ENCODE measurements at places on chromosomes 11 and 22.

DNA sequence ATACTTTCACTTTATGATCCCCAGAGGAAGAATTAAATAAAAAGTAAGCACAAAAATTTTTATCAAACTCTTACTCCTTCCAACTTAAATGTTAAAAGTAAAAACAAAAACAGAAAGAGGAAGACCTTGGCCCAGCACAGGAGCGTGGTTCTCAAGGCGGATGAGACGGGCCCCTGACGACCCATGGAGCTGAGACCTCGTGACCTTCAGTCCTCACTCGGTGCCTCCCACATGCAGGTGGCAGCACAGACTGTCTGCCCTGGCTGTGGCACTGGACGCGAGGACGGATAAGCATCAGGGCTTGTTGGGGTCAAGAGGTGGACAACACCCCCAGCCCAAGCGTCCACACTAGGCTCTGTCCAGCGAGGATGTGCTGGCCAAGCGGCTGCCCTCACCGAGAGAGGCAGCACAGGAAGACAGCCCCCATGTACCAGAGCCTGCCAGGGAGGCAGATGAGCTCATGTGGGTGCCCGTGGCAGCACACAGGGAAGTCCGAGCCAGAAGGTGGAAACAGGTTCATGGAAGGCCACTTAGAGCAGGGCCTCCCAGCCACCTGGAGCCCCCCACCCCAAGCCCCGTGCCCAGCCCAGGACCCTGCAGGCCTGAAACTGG lies 1389.8 kb downstream of the TBC1D22A start:
- DNase-seq: no peak

DNA sequence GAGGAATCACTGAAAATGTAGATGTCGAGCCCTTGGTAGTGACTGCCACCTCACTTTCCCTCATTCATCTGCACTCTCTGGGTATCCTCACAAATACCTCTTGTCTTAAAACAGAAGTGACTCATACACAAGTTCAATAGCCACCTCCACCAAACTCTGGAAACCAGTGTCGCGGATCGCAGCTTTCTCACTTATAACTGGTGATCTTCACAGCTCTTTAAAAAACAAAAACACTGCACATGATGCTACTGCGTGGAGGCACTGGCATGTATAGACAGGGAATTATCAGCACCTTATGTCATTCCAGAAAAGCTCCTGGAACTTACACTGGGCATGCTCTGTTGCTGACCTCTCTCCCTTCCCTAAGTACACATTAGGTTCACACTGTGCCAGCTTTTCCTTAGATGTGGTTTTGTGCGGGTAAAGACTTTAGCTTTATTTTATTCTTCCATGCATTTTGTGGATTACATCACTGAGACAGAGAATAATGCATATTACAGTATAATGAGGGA lies 425.5 kb upstream of the CADM1 start:
- no peak for DNase-seq

DNA sequence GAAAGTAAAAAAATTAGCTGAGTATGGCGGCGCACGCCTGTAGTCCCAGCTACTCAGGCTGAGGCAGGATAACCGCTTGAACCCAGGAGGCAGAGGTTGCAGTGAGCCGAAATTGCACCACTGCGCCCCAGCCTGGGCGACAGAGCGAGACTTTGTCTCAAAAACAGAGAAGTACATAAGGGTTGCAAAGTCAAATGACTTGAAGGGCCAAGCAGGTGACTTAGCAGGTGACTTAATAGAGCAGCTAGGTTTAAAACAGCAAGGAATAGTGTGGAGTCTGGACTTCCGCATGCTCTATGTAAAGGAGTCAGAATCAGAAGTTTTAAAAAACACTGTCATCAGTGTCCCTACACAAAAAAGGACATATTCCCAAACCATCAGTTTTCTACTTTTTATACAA lies 31.7 kb downstream of the EP300 start:
- DNase-seq: no peak

GRCh38 chr11:112583261-112583893 lies 322.7 kb upstream of the PLET1 start:
- no peak for DNase-seq

GRCh38 chr11:119720311-119720913 lies 8.6 kb downstream of the NECTIN1 start:
- DNase-seq: no peak

- no peak for DNase-seq
These were observed 33.9 kb downstream of the PRDM11 start for GRCh38 chr11:45180179-45180847.

GRCh38 chr11:107864591-107864990 lies 6.0 kb upstream of the SLC35F2 start:
- DNase-seq: no peak

GRCh38 chr11:83655976-83656375 lies 369.8 kb upstream of the CCDC90B start:
- no peak for DNase-seq

- no peak for DNase-seq
These were observed 239.0 kb upstream of the PDGFD start for GRCh38 chr11:104402812-104403521.

- DNase-seq: no peak
These were observed 2.0 kb upstream of the UBXN1 start for GRCh38 chr11:62680825-62681240.

- DNase-seq: no peak
These were observed 229.0 kb upstream of the ZC3H12C start for GRCh38 chr11:109864151-109864661.

GRCh38 chr11:28439403-28439802 lies 331.2 kb downstream of the METTL15 start:
- no peak for DNase-seq

GRCh38 chr22:37519268-37520195 lies at the start of gene CARD10:
TSS of gene CARD10 (minus strand) at chr22:37519415. CDS start at chr22:37519200, 215 bp downstream.
- DNase-seq: no peak

DNA sequence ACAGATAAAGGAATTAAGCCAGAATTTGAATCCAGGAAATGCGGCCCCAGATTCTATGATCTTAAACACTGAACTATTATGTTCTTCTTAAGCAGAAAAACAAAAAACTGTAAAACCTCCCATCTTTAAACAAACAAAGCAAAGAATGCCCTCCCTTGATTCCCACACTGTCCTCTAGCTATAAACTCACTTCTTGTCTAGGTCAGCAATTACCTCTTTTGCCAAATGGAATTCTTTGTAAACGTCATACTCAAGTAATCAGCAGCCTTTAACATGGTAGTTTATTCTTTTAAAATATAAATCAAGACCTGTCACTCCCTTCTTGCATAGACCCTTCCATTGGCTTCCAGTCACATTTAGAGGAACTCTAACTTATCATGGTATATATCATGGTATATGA lies 958.9 kb upstream of the CNTN5 start:
- no peak for DNase-seq

- DNase-seq: no peak
These were observed 24.3 kb upstream of the MRGPRX2 start for GRCh38 chr11:19084661-19085315.

GRCh38 chr11:102564110-102564509 lies 33.6 kb upstream of the MMP7 start:
- no peak for DNase-seq

DNA sequence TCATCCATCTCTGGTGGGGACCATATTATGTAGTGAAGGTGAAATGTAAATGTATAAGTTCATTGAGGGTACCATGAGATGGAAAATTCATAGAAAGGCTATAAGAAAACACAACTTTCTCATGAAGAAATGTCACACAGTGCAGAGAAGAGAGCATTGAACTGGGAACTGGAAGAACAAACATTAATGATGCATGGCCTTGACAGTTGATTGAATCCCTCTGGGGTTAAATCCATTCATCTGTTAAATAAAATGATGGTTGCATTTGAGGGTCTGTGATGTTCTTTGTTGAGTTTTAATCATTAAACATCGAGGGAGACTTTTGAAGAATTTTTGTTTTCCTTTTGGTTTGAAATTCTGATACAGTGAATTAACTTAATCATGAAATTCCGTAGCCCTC lies 1401.4 kb downstream of the FAM181B start:
- no peak for DNase-seq
